ENCODE measurements at places on chromosomes 2 and 18.
A peak's percentile ranks its signal among the peaks of the same experiment; 100 is the strongest.

GRCh38 chr2:5975401-5975800 is 283.2 kb downstream of the SOX11 start:
- DNase-seq: no peak

DNA sequence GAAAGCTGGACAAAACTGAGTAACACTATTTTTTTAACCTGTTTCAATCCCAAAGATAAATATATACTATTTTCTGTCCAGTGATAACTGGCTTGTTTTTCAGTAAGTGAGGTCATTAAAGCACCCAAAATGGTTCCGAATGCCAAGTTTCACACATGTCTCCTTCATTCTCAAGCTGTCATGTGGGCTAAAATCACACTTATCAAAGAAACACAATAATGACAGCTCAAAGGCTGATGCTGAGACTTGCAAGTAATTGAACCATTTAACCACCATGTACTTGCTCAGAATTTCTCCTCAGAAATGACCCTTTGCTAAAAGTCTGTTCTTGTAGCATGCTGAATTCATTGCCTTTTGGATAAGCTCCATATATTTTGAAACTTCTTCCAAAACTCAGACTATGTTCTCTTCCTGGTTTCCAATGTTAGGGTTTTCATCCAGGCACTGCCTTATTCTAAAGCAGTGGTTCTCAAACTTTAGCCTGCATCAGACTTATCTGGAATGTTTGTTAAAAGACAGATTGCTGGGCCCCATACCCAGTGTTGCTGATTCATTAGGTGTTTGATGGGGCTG is 149.8 kb downstream of the VWC2L start:
- no peak for DNase-seq

GRCh38 chr2:77999376-77999775 is 477.2 kb upstream of the LRRTM4 start:
- DNase-seq: no peak

DNA sequence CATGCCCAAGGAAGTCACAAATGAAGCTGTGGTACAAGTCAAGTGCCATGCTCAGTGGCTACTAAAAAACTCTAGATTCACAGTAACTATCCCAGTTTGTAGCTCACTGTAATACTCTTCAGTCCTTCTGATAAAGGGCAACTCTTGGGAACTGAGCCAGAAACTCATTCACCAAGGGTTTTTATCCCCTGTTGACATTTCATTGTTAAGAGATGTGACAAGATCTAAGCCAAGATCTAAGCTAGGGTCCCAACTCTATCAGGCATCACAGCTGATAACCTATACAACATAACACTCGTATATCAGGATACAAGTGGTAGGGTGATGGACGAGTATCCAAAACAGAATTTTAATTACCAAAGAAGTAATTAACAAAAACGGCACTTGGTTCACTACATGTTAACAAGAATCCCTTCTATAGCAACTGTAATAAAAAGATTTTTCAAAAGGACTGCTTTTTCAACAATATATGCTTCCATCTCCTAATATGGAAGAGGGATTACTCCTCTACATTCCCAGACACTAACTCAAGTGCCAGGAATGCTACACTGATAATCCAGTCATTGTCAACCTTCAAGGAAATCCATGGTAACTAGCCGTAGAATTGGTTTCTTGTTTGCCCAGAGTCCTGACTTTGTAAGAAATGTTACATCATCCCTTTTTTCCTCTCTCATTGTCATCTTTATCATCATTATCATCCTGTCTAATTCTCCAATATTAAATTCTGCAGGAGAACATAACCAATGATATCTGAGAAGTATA is 111.7 kb downstream of the CDH2 start:
- DNase-seq: no peak

- DNase-seq: no peak
Observed at GRCh38 chr2:202172439-202173211, 65.8 kb downstream of the SUMO1 start.

- DNase-seq: no peak
Observed at GRCh38 chr2:50512397-50512796, 519.5 kb downstream of the NRXN1 start.

GRCh38 chr2:241706537-241706936 is 4.7 kb downstream of the ING5 start:
- DNase-seq: no peak

GRCh38 chr2:188986839-188987238 is 12.7 kb downstream of the COL3A1 start:
- no peak for DNase-seq

DNA sequence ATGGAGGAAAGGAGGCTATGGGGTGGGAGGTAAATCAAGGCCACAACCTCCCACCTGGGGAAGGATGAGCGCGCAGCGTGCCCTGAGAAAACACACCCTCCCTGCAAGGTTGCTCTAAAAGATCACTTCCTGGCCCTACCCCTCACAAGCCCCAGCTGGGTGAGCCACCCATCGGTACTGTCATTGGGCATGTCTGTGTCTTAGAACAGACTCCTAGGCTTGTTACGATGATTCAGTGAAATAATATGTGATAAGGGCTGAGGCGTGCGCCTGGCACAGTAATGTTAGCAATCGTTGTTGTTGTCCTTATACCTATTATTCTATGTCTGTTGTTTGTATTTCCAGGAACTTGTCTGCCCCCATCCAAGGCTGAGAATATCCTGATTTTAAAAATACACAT is 175.1 kb downstream of the ZFP36L2 start:
- no peak for DNase-seq

- no peak for DNase-seq
Observed at GRCh38 chr2:72837171-72837570, 11.3 kb upstream of the EXOC6B start.

DNA sequence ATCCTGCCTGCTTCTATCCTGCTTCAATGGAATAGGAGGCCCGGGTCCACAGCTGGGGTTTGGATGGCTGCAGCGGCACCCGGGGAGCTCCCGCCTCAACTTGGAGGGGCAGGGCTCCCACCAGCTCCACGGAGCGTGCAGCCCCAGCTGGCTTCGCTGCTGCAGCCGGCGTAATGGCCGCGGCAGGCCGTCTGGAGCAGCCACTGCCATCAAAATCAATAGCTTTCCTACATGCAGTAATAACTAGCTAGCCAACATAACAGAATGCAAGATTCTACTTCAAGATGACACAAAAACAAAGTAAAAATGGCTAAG is 154.2 kb upstream of the RMP24 start:
- DNase-seq: no peak

DNA sequence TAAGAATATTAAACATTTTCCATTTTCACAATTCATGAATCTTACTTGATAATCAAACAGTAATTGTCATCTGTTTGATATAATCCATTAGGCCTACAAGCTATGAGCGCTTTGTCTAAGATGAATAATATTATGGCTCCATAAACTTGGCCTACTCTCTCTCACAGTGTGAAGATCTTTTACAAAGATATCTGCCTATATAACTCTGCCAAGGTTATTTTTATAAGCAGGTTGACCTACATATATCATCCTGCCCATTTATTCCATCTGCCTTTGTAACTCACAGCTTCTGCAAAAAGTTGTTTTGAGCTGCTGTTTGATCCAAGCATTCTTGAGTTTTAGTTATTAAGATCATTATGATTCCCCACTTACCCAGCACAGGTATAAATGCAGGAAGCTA is 158.3 kb downstream of the PDE11A start:
- DNase-seq: no peak

GRCh38 chr2:223762853-223763252 is 74.5 kb downstream of the AP1S3 start:
- no peak for DNase-seq

DNA sequence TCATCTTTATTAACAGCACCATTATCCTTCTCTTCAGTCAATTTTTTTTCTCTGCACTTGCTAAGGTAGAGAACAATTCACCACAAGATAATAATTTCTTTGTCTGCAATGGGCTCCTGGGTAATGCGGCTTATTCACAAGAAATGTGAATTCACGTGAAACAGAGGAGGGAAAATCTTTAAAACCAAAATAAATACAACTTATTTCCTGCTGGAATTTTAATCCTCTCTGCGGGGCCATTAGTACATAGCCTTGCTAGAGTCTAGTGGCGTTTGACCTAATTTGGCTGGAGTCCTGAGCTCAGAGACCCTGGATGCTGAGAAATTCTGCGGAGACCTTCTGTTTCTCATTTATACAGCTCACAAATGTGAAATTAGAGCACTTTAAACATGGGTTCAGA is 319.3 kb upstream of the MMADHC start:
- DNase-seq: no peak

GRCh38 chr2:195533771-195534642 is 123.0 kb upstream of the SLC39A10 start:
- no peak for DNase-seq

GRCh38 chr18:28961669-28962228 is 784.8 kb upstream of the CDH2 start:
- DNase-seq: peak; percentile 49

GRCh38 chr2:21033237-21034155 is 10.4 kb downstream of the APOB start:
- no peak for DNase-seq

DNA sequence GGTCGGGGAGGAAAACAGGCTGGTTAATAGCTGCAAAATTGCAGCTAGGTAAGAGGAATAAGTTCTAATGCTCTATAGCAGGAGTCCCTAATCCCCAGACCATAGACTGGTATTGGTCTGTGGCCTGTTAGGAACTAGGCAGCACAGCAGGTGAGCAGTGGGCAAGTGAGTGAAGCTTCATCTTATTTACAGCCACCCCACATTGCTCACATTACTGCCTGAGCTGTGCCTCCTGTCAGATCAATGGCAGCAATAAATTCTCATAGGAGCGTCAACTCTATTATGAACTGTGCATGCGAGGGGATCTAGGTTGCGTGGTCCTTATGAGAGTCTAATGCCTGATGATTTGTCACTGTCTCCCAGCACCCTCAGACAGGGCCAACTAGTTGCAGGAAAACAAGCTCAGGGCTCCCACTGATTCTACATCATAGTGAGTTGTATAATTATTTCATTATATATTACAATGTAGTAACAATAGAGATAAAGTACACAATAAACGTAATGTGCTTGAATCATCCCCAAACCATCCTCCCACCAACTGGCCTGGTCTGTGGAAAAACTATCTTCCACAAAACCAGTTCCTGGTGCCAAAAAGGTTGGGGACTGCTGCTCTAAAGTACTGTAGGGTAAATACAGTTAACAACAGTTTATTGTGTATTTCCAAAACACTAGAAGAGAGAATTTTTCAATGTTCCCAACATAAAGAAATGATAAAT is 91.7 kb upstream of the TFCP2L1 start:
- no peak for DNase-seq

GRCh38 chr2:66515743-66516142 is 80.8 kb downstream of the MEIS1 start:
- no peak for DNase-seq

DNA sequence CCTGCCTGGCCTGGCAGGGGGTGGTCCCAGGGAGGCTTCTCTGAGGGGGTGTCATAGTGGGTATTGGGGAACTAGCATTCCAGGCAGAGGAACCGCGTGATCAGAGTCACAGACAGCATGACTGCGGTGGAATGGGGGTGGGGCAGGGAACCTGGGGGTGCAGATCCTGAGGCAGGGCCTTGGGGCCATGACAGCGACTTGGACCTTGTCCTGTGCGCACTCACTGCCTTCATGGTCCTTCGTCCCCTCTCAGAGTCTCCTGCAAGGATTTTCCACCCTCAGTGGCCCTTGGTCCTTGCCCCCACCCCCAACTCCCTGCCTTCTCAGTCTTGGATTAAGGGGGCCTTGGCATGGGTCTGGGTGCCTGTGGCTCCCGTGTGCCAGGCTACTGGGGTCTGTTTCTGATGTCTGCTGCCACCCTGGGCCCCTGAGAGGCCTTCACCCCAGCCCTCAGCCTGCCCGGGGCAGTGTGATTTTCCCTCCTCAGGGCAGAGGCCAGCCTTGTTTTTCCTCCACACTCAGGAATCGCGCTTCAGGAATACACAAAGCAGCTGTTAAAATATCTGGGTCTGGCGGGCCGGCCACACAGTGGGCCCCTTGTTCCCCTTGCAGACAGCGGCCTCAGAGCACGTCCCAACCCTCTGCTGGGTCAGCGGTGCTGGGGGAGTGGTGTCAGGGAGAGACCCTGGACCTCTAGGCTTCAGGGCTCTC is 51.6 kb downstream of the GLI2 start:
- no peak for DNase-seq

DNA sequence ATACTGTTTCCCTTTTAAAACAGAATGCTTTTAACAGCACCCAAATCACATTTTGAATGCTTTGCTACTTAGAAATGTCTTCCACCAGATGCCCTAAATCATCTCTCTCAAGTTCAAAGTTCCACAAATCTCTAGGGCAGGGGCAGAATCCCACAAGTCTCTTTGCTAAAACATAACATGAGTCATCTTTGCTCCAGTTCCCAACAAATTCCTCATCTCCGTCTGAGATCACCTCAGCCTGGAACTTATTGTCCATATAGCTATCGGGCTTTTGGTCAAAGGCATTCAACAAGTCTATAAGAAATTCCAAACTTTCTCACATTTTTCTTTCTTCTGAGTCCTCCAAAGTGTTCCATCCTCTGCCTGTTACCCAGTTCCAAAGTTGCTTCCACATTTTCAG is 1374.5 kb upstream of the NXPH2 start:
- no peak for DNase-seq

DNA sequence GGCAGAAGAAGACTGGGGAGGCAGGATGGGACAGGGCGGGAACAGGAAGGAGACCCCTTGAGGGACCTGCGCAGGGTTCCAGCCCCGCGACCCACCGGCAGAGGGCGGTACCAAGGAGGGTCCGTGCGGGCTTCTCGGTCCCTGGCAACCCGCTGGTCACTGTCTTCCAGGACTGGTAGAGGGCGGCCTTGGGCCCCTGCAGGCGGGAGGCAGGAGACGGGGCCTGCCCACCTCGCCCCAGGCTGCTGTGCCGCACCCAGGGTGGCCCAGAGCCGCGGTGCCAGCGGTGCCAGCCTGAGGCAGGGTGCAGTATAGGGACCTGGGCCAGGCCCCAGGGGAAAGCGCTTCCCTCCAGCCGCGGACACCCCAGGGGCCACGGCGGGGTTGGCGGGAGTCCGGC is 34.5 kb downstream of the NEURL3 start:
- peak; percentile 83 for DNase-seq

DNA sequence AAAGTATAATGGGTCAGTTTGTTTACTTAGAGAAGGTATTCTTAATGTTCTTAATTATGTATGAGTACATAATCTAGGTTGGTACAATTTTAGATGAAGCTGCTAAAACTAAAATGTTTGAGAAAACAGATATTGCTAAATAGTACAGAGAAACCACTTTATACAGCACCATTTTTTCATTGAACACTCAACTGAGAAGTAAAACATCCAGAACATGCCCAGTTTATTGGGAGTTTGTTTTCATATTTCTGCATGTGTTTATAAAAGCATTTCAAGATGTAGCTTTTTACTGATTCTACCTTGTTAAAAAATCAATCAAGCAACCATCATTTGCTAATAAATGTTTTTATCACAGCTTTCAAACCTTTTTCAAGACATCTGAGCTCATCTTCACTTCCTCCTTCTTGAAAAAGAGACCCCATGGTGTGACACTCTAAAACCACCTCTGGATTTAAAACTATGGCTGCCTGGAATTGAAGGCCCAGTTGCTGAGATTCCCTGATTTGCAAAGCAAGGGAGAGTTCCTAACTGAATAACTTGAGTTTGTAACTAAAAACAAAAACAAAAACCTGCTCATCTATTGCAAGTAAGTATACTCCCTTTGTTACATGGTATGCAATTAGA is 585.9 kb downstream of the ZEB2 start:
- no peak for DNase-seq

Measured in ecto neural progenitor cell (in vitro differentiated cells).